ENCODE measurements at places on chromosomes 13 and 19.

DNA sequence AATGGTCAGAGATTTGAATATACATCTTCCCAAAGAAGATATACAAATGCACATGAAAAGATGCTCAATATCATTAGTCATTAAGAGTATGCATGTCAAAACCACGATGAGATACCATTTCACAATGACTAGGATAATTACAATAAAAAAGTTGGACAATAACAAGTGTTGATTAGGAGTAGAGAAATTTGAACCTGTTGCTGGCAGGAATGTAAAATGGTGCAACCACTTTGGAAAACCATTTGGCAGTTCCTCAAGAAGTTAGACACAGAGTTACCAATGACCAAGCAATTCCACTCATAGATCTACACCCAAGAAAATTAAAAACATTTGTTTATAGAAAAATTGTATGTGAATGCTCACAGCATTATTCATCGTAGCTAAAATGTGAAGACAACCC is 33.2 kb upstream of the STARD13 start:
- no peak for DNase-seq

DNA sequence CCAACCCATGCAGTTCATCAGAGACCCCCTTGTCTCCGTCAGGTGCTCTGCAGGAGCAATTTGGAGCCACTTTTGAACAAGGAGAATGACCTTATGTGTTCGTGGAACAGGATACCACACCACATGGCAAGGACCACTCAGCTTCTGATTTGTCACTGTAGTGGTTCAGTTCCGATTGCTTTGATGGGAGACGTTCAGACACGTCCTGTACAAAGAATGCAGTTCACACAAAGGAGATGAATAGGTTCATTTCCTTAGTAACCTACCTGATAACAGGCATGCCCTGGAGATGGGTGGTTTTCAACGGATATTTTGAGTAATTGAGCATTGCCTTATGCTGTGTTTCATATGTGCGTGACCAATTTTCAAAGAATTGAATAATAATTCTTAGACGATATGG is 17.2 kb downstream of the FGF9 start:
- no peak for DNase-seq

GRCh38 chr13:44697058-44697457 is 120.9 kb upstream of the TSC22D1 start:
- DNase-seq = no peak

GRCh38 chr19:32719611-32720059 is at the start of gene TDRD12:
TSS of gene TDRD12 (plus strand) at chr19:32719767. CDS start at chr19:32720073, 306 bp downstream.
- no peak for DNase-seq

DNA sequence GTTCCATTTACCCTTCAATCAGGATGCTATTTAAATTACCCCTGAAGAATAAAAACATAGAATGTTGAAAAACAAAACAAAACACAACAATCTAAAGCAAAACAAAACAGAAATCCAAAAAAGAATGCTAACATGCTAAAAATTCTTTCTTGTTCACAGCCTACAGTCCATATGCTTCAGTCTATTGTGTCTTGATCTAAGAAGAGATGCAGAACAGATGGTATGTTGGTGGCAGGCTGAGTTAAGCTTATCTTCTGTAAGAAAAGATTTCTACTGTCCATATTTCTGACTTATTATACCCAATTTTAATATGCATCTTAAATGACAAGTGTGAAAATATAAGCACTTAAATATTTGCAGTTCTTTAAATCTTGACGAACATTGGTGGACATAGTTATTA is 356.1 kb upstream of the SLITRK1 start:
- DNase-seq = no peak

- no peak for DNase-seq
Measured at GRCh38 chr19:49301866-49302252, 23.1 kb downstream of the SLC6A16 start.

DNA sequence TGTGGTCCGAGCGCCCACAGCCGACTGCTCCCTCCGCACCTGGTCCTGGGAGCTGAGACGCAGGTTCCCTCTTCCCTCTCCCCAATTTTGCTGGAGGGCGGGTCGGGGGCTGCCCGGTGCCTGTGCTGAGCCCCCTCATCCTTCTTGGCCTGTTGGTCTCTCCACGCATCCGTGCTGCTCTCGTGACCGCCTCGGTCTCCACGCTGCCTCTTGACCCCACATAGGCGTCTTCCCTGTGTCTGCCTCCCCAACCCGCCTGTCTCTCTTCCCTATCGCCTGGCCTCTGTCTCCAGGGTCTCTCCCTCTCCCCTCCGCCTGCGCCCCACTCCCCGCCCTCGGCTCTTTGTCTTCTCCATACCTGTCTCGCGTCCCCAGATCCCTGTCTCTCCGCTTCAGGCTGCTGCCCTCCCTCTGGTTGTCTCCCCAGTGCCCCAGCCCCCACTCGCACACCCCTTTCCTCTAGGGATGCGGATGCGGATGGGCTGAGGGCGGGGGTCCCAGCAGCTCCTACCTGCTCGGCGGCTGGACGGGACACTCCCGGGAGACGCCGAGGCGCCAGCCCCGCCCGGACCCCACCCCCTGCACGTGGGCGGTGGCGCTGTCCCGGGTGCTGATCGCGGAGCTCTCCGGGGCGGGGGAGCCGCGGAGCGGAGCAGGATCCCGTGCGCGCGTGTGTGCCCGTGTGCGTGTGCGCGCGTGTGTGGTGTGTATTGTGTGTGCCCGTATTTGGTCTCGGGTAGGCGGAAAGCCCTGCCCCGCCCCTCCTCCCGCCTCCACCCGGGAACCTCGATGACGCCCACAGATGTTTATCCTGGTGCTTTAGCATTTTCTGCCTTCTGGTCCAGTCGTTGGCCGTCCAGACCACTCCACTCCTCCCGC is at the start of gene SYT5:
Gene SYT5 (minus strand): TSS at position 684 of the 879 bp plus-strand sequence. CDS start 1,248 bp downstream, outside the sequence.
- no peak for DNase-seq

GRCh38 chr19:20162821-20163220 is 4.2 kb upstream of the ZNF486 start:
- DNase-seq = no peak

- no peak for DNase-seq
Measured at GRCh38 chr13:48494874-48495273, 38.0 kb downstream of the RCBTB2 start.

GRCh38 chr19:11375143-11375948 is 880 bp downstream of the SWSAP1 start:
- peak; percentile 44 for DNase-seq

Measured in stimulated activated CD8-positive, alpha-beta memory T cell treated with anti-CD3 and anti-CD28 coated beads, Interleukin-4, amount 100 ng/mL, for 1 hour (primary cell).